PC-9 (cell line): ENCODE measurements at places on chromosomes 2 and 18.

GRCh38 chr18:2919600-2919999 lies 72.8 kb downstream of the EMILIN2 start:
- DNase-seq, result no peak
- no peak overlapping the region for H3K27ac ChIP-seq
- H3K4me1 ChIP-seq, result no peaks in the 10 kb centered on the region
- peaks cover 4% of the 10 kb centered on the region; the same call in 1 of the 2 replicates for H3K36me3 ChIP-seq

DNA sequence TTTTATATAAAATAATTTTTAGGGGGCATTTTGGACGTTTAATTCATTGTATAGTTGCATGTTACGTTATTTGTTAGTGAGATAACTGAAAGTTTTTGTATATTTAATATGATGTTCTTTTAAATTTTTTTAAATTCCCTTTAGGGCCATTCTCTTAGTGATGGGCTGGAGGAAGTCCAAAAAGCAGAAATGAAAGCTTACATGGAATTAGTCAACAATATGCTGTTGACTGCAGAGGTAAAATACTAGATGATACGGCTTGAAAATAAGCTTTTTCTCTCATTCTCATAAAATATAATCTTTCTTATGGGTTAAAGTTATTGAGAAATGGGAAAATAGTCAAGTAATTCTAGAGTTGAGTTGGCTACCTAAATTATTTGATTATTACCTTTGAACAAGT lies 58.9 kb downstream of the MTX2 start:
- DNase-seq, result no peak
- H3K27ac ChIP-seq, result no peak overlapping the region
- H3K4me1 ChIP-seq, result no peaks in the 10 kb centered on the region
- no peaks in the 10 kb centered on the region for H3K27me3 ChIP-seq
- H3K4me3 ChIP-seq, result no peak overlapping the region

- no peaks in the 10 kb centered on the region for H3K36me3 ChIP-seq
- DNase-seq, result no peak
- no peak overlapping the region for H3K27ac ChIP-seq
- H3K4me1 ChIP-seq, result peaks cover 10% of the 10 kb centered on the region
- no peak overlapping the region for H3K4me3 ChIP-seq
Observed at GRCh38 chr18:31269566-31269965, 48.4 kb upstream of the DSG1 start.

DNA sequence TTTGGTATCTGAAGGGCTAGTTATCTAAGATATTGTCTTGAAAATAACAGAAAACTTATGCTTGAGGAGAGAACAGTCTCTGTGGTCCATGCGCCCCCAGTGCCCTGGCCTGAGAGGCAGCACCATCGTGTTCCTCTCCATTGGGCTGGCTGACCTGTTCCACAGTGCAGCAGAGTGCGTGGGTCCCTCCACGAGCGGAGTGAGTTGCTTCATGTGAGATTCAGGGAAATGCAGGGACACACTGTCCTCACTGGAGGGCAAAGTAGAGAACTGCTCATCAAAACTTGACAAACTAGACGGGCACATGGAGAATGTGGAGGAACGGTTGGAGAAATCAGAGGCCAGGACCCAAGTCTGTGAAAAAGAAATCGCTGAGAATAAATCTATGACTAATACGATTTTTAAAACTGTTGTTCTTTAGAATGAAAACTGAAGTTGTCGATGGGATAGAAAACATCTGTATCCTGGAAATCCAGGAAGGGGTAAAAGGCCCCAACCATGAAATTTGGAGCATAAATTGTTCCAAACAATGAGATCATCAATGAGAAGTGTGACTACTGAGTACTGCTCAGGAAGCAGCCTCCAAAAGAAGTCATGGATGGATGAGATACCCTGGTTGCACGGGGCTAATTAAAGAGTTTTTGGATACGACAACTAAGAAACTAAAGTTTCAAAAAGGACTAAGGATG lies 58.1 kb downstream of the REV1 start:
- peaks cover 37% of the 10 kb centered on the region; the same call in 1 of the 2 replicates for H3K36me3 ChIP-seq
- no peaks in the 10 kb centered on the region for H3K27me3 ChIP-seq
- no peak for DNase-seq
- no peaks in the 10 kb centered on the region for H3K4me1 ChIP-seq
- no peak overlapping the region for H3K27ac ChIP-seq

GRCh38 chr2:2703172-2703571 lies 372.1 kb upstream of the MYT1L start:
- DNase-seq, result no peak
- no peak overlapping the region for H3K27ac ChIP-seq
- no peaks in the 10 kb centered on the region for H3K36me3 ChIP-seq
- H3K4me1 ChIP-seq, result no peaks in the 10 kb centered on the region
- H3K27me3 ChIP-seq, result peaks cover 100% of the 10 kb centered on the region

- DNase-seq, result no peak
- no peak overlapping the region for H3K4me3 ChIP-seq
- no peaks in the 10 kb centered on the region for H3K36me3 ChIP-seq
- no peak overlapping the region for H3K27ac ChIP-seq
Observed at GRCh38 chr2:144834998-144835633, 315.2 kb upstream of the ZEB2 start.

- no peak overlapping the region for H3K27ac ChIP-seq
- H3K27me3 ChIP-seq, result no peaks in the 10 kb centered on the region
- no peaks in the 10 kb centered on the region for H3K36me3 ChIP-seq
- H3K4me3 ChIP-seq, result no peak overlapping the region
- H3K4me1 ChIP-seq, result no peaks in the 10 kb centered on the region
Observed at GRCh38 chr2:237312021-237312755, 101.8 kb downstream of the COL6A3 start.

DNA sequence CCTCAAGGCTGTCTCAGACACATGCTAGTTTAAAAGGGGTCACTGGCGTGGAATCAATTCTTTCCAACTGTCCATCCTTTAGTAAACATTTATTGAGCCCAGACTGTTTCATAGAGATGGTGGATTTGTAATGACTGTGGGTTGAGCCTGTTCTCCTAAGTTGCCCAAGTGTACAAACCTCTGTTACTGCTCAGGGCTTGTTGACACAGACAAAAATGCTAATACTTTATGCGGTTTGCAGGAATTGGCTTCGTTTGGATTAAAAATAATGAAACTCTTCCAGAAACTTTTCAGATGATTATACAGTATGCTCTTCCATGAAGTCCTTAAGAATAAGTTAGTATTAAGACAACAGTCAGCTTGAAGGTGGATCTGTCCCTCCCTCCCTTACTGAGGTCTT lies 83.6 kb upstream of the MGAT5 start:
- H3K4me1 ChIP-seq, result no peaks in the 10 kb centered on the region
- no peak for DNase-seq
- no peak overlapping the region for H3K27ac ChIP-seq
- no peaks in the 10 kb centered on the region for H3K36me3 ChIP-seq
- no peaks in the 10 kb centered on the region for H3K27me3 ChIP-seq

DNA sequence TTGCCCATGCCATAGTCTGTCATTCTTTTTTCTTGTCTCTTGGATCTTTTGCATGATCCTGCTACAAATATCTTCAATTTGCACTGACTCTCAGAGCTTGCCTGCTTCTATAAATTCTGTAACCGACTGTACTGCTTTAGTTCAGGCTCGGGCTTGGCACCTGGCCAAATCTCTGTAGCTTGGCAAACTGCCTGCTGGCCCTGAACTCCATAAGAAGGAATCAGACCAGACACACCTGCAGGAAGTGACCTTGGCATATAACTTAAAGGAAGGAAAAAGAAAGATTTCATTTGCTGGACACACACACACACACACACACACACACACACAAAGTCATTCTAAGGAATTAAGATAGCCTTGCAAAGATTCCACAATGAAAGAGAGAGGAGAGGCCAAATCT lies 291.2 kb upstream of the DDX18 start:
- no peak overlapping the region for H3K27ac ChIP-seq
- no peaks in the 10 kb centered on the region for H3K36me3 ChIP-seq
- H3K4me3 ChIP-seq, result no peak overlapping the region
- peaks cover 8% of the 10 kb centered on the region; the same call in 1 of the 2 replicates for H3K27me3 ChIP-seq
- DNase-seq, result peak; percentile 36
- H3K4me1 ChIP-seq, result no peaks in the 10 kb centered on the region

DNA sequence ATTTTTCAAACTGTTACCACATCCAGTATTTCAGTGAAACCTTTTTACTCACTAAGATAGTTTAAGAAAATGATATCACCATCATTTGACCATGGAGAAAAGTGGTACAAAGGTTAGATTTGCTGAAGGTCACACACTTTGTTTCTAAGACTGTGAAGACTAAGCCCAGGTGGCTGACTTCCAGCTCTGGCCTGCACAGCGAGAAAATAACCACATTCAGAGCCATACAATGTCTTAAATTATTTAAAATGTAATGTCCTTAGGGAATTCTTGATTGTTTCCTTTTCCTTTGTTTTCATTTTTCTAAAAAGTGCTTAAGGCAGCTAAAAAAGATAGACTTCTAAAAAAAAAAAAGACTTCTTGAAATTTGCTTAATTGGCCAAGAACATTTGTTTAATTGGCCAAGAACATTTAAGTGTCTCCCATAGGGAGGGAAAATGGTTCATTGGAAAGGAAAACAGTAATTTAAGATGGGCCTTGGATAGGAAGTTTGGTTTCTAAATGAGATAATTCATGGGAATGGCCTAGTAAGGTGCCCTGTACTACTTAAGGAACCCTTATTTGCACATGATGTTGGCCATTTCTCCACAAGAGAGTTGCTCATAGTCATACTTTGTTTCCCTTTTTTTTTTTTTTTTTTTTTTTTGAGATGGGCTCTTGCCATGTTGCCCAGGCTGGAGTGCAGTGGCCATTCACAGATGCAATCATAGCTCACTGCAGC lies 45.2 kb downstream of the CYP1B1 start:
- no peak overlapping the region for H3K4me3 ChIP-seq
- no peaks in the 10 kb centered on the region for H3K27me3 ChIP-seq
- no peaks in the 10 kb centered on the region for H3K4me1 ChIP-seq
- no peak overlapping the region for H3K27ac ChIP-seq

DNA sequence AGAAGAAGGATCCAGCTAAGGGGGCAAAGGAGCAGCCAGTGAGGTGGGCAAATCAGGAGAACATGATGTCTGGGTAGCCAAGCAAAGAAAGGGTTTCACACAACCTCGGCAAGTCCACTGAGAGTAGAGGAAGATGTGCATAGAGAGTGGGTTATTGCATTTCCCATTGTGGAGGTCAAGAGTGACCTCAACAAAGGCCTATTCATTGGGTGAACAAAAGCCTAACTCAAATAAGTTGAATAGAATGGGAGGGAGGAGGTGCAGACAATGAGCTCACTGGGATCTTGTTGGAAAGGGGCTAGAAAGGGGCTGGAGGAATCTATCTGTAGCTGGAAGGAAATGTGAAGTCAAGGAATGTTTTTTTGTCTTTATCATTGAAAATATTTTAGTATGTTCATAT lies 14.0 kb upstream of the PDCL3 start:
- H3K27ac ChIP-seq, result no peak overlapping the region
- H3K36me3 ChIP-seq, result no peaks in the 10 kb centered on the region
- no peaks in the 10 kb centered on the region for H3K4me1 ChIP-seq
- peaks cover 69% of the 10 kb centered on the region for H3K27me3 ChIP-seq

DNA sequence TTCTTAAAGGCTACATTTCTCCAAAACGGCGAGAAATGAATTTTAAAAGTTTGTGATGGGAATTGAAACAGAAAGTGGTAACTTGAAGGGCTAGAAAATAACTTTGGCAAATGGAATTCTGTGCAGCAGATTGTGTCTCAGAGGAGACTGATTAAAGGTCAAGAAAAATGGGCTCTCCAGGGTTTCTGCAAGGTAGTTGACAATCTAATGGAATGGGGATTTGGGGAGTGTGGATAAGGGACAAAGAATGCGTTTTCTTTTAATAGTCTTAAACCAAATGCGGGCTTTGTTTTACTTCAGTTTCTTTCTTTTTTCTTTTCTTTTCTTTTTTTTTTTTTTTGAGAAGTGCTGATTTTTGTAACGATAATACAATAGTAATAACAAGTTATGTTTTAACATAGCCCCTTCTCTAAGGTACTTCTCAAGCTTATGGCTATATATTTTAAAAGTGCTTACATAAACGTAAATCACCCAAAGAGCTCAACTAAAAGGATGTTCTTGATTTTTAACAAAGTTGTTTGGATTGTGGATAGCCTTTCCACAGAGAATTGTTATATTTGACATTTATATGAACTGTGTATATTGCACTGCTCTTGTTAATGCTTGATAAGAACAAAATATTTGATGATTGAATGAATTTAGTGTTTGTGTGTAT lies 36.6 kb downstream of the CAMKMT start:
- H3K36me3 ChIP-seq, result no peaks in the 10 kb centered on the region
- no peaks in the 10 kb centered on the region for H3K4me1 ChIP-seq
- DNase-seq, result no peak
- no peak overlapping the region for H3K27ac ChIP-seq
- no peaks in the 10 kb centered on the region for H3K27me3 ChIP-seq
- H3K4me3 ChIP-seq, result no peak overlapping the region
